B cell (primary cell): ENCODE measurements at places on chromosomes 6 and 20. TPM values are rescaled to one million over a fixed set of nuclear protein-coding genes. Genes with fewer than 3 reads are reported as not detected.

- no peak for DNase-seq
- no peak overlapping the region for H3K27ac ChIP-seq
- H3K27me3 ChIP-seq = peaks cover 3% of the 10 kb centered on the region
- no peak overlapping the region for H3K4me3 ChIP-seq
- no peaks in the 10 kb centered on the region for H3K4me1 ChIP-seq
- H3K36me3 ChIP-seq = no peaks in the 10 kb centered on the region
Measured at GRCh38 chr20:47004179-47004578, 109.5 kb downstream of the EYA2 start.

DNA sequence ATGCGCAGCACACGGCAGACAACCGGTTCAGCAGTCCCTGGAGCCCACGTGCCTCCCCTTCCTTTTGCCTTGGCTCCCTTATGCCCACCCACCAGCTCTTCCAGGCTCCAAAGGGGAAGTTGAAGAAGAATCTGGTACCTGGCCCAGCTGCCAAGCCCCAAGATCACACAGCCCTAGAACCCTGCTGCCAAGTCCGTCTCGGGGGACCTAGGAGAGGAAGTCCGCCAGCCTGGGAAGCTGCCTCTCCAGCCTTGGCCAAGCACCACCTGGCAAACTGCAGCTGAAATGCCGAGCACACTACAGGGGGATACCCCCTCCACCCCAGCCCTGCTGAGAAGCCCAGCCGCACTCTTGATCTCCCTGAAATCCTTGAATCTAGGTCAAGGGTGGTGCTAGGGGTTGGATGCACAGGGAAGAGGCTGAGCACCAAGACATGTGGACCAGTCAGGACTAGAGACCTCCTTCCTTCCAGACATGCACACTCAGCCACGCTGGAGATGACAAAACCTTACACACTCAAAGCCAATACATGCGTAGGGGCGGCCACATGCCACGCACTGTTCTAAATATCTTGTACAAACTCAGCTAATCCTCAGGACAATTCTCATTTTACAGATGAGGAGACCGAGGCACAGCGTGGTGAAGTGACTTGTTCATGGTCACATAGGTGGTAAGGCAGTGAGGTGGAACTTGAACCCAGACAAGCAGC lies 124.1 kb downstream of the PREX1 start:
- no peaks in the 10 kb centered on the region for H3K27me3 ChIP-seq
- no peak overlapping the region for H3K4me3 ChIP-seq
- H3K4me1 ChIP-seq = peaks cover 16% of the 10 kb centered on the region
- no peak overlapping the region for H3K27ac ChIP-seq
- peaks cover 11% of the 10 kb centered on the region for H3K36me3 ChIP-seq

DNA sequence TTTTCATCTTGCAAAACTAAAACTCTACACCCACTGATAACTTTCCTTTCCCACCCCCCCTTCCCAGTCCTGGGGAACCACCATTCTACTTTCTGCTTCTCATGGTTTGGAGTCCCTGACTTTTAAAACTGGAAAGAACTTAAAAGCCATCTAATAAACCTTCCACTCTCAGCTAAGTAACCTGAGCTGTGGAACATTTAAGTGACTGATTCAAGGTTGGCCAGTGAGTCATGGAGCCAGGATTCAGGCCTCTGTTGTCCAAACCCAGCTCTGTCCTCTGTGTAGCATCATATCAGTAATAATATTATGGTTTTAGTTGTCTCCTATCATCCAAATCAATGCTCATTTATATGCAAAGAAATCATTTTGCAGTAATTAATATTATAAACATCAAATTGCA lies 176.0 kb upstream of the NT5E start:
- H3K27ac ChIP-seq = no peak overlapping the region
- no peak for DNase-seq
- H3K4me1 ChIP-seq = no peaks in the 10 kb centered on the region
- no peak overlapping the region for H3K4me3 ChIP-seq
- H3K36me3 ChIP-seq = no peaks in the 10 kb centered on the region

- H3K27ac ChIP-seq = no peak overlapping the region
- H3K27me3 ChIP-seq = no peaks in the 10 kb centered on the region
- no peak overlapping the region for H3K4me3 ChIP-seq
Measured at GRCh38 chr6:167469672-167470071, 144.8 kb downstream of the TTLL2 start.

DNA sequence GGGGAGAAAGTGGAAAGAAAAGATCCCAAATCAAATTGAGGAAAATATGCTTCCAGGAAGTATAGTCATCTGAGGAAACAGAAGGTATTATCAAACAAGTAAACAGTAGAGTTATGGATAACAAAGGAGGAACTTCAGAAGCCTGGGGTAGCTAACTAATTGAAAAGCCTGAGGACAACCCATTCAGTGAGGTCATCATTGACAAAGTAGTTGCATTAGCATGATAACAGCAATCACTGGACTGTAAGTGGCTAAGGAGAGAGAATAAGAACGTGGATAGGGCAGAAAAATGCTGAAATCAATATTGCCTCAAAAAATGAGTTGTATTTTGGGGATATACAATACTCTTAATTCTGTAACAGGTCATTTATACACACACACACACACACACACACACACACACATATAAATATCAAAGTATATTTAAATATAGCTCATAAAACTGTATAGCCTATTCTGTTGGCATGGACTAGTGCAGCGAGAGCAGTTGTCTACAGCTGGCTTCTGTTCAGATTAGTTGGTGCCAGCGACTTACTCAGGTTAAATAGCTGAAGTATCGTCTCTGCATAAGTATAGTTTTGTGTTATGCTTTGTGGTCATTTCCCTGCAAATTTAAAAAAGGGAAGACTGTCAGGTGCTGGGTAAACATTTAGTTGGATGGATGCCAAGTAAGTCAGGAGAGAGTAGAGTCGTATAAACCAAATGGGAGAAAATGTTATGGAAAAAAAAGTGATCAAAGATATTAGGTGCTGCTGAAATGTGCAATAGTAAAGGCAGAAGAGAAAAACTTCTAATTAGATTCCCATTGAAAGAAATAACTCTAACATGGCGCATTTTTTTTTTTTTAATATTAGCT lies 33.8 kb upstream of the CTAGE9 start:
- H3K27ac ChIP-seq = no peak overlapping the region
- no peak overlapping the region for H3K4me3 ChIP-seq
- no peaks in the 10 kb centered on the region for H3K27me3 ChIP-seq
- no peak for DNase-seq

- H3K4me3 ChIP-seq = no peak overlapping the region
- no peak overlapping the region for H3K27ac ChIP-seq
- H3K36me3 ChIP-seq = no peaks in the 10 kb centered on the region
- H3K27me3 ChIP-seq = no peaks in the 10 kb centered on the region
Measured at GRCh38 chr6:157706883-157707282, 116.2 kb upstream of the SNX9 start.

DNA sequence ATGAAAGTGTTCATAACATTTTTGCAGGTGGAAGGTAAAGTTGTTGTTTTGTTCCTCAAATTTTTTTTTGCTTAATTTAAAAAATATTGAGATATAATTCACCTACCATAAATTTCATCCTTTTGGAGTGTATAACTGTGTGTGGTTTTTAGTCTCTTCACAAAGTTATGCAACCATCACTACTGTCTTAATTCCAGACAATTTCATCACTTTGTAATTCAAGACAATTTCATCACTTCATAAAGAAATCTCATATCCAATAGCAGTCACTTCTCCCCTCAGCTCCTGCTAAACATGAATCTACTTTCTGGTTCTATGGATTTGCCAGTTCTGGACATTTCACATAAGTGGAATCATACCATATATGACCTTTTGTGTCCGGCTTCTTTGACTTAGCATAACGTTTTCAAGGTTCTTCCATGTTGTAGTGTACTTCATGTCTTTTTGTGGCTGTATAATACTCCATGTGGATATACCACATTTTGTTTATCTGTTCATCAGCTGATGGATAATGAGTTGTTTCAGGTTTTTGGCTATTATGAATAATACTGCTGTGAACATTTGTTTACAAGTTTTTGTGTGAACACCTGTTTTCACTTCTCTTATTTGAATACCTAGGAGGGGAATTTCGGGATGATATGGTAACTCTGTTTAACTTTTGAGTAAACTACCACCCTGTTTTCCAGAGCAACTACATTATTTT lies 18.8 kb downstream of the ZFAND3 start:
- DNase-seq = no peak
- H3K27me3 ChIP-seq = no peaks in the 10 kb centered on the region
- no peak overlapping the region for H3K4me3 ChIP-seq
- no peak overlapping the region for H3K27ac ChIP-seq

DNA sequence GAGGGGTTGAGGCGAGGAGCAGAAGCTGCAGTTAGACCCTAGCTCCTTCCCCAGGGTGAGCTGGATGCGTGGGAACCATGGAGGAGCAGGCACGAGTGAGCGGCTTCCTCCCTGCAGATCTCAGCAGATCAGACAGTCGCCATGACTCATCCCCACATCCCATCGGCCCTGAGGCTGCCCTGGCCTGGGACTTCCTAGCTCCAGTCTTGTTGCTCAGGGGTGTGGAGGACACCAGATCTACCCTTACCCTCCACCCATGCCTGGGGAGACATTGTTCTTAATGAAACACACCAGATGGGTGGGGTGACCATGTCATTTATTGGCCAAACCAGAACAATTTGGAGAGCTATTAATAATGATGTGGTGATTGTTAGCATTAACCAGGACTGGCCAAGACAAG lies 36.3 kb upstream of the TGM2 start:
- no peak overlapping the region for H3K4me3 ChIP-seq
- no peaks in the 10 kb centered on the region for H3K27me3 ChIP-seq
- H3K4me1 ChIP-seq = no peaks in the 10 kb centered on the region
- no peak for DNase-seq
- H3K36me3 ChIP-seq = no peaks in the 10 kb centered on the region

GRCh38 chr6:52074155-52074554 lies 13.3 kb downstream of the PKHD1 start:
- DNase-seq = no peak
- no peaks in the 10 kb centered on the region for H3K4me1 ChIP-seq
- no peaks in the 10 kb centered on the region for H3K27me3 ChIP-seq
- no peaks in the 10 kb centered on the region for H3K36me3 ChIP-seq
- no peak overlapping the region for H3K4me3 ChIP-seq
- H3K27ac ChIP-seq = no peak overlapping the region

DNA sequence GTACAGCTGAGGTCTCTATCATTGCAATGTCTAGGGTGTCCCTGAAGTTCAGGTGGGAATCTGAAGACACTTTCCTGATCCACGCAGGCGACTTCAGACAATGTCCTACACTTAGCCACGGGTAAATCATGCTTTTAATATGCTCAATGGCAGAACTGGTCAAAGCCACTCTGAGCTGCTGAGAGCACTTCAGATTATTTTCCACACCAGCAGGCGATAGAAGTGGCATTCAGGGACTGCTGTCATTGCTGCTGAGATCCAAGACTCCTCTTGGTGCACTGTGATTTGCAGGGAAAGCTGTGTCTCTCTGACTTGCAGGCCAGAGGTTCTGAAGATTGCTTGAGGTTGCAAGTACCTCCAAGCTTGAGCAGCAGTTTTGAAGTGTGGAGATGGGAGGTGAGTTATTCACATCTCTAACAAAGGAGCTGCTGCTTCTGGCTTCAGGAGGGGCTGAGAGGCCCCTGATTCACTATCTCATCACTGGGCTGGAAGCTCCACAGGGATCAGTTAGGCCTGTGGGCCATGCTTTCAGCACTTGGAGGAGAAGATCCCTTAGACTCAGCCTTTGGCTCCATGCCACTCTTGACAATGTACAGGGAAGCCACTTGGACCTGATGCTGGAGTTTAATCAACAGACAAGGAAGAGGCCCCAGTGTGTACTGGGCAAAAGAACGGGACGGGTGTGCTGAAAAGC lies 2.9 kb upstream of the SSTR4 start:
- no peaks in the 10 kb centered on the region for H3K36me3 ChIP-seq
- no peak for DNase-seq
- H3K4me1 ChIP-seq = no peaks in the 10 kb centered on the region
- no peaks in the 10 kb centered on the region for H3K27me3 ChIP-seq
- H3K4me3 ChIP-seq = no peak overlapping the region
- H3K27ac ChIP-seq = no peak overlapping the region

DNA sequence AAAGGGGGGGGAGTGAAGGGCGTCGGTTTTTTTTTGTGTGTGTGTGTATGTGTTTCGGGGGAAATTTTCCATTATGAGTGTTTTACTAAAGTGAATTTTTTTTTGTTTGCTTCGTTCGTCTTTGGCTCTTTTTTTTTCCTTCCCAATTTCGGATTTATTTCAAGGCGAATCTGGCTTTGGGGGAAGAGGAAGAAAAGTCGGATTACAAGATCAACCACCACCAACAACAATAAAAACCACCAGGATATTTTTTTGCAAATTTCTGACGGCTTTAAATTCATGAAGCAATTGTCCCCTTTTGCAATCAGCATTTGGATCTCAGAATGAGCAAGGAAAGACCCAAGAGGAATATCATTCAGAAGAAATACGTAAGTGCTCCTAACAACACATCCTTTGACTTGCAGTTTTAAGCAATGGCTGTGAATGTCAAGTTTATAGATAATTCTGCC lies 372 bp downstream of the JARID2 start:
- H3K27me3 ChIP-seq = no peaks in the 10 kb centered on the region
- peak overlapping the region; percentile 83 for H3K27ac ChIP-seq
- peaks cover 13% of the 10 kb centered on the region for H3K4me1 ChIP-seq

GRCh38 chr6:111566222-111566734 lies 39.4 kb downstream of the TRAF3IP2 start:
- H3K36me3 ChIP-seq = peaks cover 46% of the 10 kb centered on the region
- H3K4me1 ChIP-seq = peaks cover 13% of the 10 kb centered on the region
- DNase-seq = no peak
- no peak overlapping the region for H3K4me3 ChIP-seq

GRCh38 chr6:108559097-108559883 lies 1.4 kb upstream of the FOXO3 start:
- peaks cover 23% of the 10 kb centered on the region for H3K4me1 ChIP-seq
- peak overlapping the region; percentile 97 for H3K4me3 ChIP-seq
- no peaks in the 10 kb centered on the region for H3K27me3 ChIP-seq
- H3K27ac ChIP-seq = peak overlapping the region; percentile 100

- H3K27me3 ChIP-seq = no peaks in the 10 kb centered on the region
- no peak overlapping the region for H3K4me3 ChIP-seq
- no peaks in the 10 kb centered on the region for H3K36me3 ChIP-seq
- H3K4me1 ChIP-seq = no peaks in the 10 kb centered on the region
- DNase-seq = peak; percentile 78
Measured at GRCh38 chr20:33299111-33299603, 16.1 kb downstream of the BPIFB1 start.

DNA sequence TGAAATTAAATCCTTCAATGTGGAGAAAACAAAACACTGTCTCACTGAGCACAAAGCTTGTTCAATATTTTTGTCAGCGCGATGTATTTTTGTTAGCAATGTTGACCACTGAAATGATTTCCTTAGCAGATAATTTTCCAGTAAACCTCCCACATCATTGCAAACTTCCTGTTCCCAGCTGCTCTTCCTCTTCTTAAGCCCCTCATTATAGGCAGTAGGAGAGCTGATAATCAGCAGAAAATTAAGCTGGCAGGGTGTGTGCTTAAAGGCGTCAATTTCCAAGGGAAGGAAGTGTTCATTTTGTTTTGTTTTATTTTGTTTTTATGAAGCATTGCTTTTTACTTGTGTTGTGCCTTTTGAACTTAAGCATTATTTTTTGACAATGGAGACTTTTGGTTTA lies 29.1 kb upstream of the TMEM14A start:
- H3K27ac ChIP-seq = no peak overlapping the region
- H3K27me3 ChIP-seq = no peaks in the 10 kb centered on the region
- H3K4me1 ChIP-seq = no peaks in the 10 kb centered on the region
- no peak for DNase-seq
- H3K36me3 ChIP-seq = no peaks in the 10 kb centered on the region

PPP1R3D gene
- polyA plus RNA-seq = 1.2 TPM in 2 replicates

UNC5CL gene
- polyA plus RNA-seq = 4.5 and 5.7 TPM in 2 replicates

SLC17A1 gene
- polyA plus RNA-seq = not detected in 2 replicates

MYH7B gene
- polyA plus RNA-seq = 1.2 and 1.4 TPM in 2 replicates

SIRPB1 gene
- 0.78 and 1.3 TPM in 2 replicates for polyA plus RNA-seq

EPM2A gene
- 6.2 and 9.2 TPM in 2 replicates for polyA plus RNA-seq
